NCI-H1694 (cell line): ENCODE measurements at places on chromosomes 7 and 10.

DNA sequence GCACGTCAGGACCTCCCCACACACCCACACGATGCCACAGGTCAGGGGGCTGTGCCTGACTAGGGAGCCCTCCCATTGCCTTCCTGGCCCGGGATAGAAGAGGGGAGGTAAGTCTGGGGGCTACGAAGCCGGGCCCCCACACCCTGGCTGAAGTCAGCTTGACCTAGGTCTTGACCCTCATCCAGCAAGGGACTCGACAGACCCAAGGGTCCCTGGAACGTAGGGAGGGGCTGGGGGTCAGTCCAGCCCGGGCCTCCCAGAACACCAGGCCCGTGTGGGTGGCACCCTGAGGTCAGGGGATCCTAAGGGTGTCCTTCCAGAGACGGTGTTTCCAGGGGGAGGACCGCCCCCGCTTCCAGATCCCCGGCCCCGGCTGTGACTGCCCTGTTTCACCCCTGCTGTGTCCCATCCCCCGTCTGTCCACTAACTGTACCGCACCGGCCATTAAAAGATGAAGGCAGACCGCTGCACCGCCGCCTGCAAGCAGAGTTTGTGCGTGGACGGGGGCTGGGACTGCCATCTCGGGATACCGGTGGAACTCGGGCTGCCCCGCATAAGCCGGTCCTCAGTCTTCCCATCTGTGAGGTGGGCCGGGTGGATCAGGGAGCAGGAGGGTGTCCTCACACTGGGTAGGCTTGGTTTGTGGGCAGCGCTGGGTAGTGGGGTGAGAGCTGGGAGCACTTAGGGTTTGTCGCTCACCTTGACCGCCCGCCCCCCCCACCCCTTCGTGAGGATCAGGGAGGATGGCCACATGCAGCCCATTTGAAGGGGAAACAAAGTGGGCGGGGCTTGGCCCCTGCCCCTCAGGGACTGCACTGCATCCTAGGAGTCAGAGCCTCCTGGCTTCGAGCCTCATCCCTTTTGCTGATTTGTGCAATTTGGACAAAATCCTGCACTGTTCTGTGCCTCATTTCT lies 21.1 kb downstream of the SLC29A4 start:
- DNase-seq = no peak

GRCh38 chr7:80711531-80711930 lies 73.1 kb downstream of the CD36 start:
- DNase-seq = no peak

- no peak for DNase-seq
These were observed 72.9 kb downstream of the GNAI1 start for GRCh38 chr7:80207501-80207900.

GRCh38 chr7:108455551-108455997 lies 662 bp downstream of the NRCAM start:
- DNase-seq = no peak

- DNase-seq = peak; percentile 86
These were observed 356 bp upstream of the NDUFB2 start for GRCh38 chr7:140696024-140696679.

GRCh38 chr7:139382439-139382838 lies 22.7 kb downstream of the LUC7L2 start:
- no peak for DNase-seq

GRCh38 chr10:27104919-27105318 lies 4.6 kb upstream of the ANKRD26 start:
- no peak for DNase-seq

DNA sequence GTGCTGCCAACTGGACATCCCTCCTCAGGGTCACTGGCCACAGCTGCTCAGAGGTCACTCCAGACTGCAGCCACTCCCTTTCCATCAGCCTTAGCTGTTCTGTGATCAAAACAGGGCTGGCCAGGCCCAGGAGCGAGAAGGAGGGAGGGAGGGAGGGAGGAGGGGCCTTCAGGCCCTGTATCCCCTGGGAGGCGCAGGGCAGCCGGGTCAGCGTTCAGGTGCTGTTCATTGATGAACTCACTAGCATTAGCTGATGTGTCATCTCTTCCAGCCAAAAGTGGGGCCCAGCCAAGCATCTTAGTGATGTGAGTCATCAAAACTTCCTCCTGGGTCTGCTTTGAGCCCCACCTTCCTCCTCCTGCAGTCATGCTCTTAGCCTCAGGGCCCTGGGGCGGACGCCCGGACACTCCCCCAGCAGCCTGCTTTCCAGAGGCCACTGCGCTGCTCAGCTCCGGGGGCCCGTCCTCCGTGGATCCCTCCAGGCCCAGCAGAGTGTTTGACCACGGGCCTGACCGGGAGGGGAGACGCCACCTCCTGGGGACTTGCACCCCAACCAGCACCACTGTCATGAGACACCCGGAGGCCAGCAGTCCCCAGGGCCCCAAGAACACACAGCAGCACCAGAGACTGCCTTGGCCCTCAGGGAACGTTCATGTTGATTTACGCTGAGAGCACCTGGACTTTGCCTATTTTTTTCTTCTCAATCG lies 149.2 kb downstream of the PRKAG2 start:
- DNase-seq = no peak

DNA sequence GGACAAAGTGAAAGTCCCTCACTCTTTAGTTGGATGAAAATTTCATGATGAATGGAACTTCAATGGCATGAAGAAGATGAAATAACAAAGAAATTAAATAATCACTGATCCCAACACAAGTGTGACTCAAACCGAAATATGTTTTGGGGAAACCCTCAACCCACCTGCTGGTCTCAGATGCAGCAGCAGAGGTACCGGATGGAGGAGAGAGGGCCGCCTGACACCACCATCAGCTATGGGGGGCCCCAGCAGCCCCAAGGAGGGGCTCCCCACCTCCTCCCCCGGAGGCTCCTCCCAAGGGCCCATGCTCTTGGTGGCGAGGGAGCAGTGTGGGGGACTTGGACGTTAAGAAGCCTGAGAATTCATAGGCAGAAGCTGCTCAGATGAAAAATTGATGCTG lies 137.2 kb upstream of the ADARB2 start:
- DNase-seq = no peak

- DNase-seq = no peak
These were observed 60.7 kb downstream of the LHPP start for GRCh38 chr10:124522131-124522932.

DNA sequence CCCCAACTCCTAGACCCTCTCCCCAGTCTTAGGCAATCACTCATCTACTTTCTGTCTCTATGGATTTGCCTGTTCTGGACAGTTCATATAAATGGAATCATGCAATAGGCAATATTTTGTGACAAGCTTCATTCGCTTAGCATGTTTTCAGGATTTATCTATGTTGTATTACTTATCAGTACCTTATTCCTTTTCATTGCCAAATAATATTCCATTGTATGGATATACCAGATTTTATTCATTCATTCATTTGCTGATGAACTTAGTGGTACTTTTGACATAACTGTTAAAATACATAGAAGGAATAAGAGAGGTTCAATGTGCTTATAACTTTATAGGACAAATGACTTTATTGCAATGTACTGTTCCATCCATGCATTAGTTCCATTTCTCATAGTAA lies 231.0 kb downstream of the SNX10 start:
- DNase-seq = no peak

DNA sequence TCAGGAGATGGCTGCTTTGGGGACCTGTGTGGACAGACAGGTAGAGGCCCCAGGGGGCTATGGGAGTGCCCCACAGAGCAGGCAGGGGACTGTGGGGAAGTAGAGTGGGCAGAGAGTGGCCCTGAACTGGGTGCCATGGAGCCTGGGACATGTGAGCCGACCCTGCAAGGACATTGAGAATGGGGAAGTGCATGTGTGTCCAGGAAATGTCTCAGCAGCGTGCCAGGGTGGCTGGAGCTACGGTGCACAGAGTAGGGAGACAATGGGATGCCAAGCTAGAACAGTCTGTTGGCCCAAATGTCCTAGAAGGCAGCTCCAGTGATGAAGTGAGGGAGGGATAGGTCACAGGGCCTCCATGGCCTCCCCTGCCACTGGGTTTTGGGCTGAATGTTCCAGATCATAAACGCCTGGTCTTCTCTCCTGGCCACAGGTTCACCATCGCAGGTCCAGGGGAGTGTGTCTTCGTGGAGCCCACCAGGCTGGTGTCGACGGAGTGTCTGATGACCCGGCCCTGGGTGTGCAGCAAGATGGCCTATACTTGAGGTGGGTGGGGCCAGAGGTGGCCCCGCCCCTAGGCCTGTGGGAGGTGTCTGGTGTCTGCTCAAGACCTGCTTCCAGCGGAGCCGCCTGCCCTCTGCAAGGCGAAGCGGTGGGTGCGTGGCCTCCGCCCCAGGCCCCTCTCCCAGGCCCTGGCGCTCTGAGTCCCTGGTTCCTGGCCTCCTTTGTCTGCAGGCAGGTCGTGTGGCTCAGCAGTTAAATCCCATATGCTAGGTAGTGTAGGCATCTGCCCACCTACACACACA lies 20.5 kb downstream of the CLEC2L start:
- DNase-seq = no peak

- DNase-seq = no peak
These were observed 540.7 kb downstream of the MAGI2 start for GRCh38 chr7:78912781-78913180.

GRCh38 chr10:27743012-27743876 lies 2.4 kb downstream of the MKX start:
- no peak for DNase-seq

GRCh38 chr10:24762161-24762924 lies 38.7 kb upstream of the ARHGAP21 start:
- no peak for DNase-seq

DNA sequence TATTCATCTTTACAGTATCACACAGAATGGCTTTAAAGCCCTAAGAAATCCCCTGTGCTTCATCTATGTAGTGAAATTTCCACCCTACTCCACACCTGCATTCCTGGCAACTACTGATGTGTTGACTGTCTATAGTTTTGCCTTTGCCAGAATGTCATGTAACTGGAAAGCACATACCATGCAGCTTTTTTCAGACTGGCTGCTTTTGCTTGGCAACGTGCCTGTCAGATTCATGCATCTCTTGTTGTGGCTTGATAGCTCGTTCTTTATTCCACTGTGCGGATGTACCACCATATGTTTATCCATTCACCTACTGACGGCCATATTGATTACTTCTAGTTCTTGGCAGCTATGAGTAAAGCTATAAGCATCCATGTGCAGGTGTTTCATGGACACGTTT lies 30.6 kb downstream of the RBM17 start:
- peak; percentile 24 for DNase-seq

DNA sequence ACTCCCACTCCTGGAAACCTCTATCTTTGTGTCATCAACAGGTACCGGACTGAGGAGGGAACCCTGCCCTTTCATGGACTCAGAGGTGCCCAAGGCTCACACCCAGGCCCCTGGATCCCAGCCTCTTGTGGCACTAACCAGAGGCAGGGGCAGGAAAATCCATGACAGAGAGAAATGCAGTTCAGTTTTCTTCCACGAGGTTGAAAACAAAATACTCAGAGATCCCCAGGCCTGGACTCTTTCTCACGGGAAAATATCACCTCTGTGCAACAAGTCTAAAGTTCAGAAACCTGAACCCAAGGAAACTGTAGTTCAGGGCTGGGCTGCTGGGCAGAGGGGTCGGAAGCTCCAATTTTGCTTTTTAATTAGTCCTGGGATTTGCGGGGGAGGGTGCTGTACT lies 21.4 kb upstream of the OPN4 start:
- DNase-seq = no peak

- DNase-seq = no peak
These were observed 39.6 kb downstream of the JAZF1 start for GRCh38 chr7:28140979-28141378.

- DNase-seq = no peak
These were observed 709 bp downstream of the GPAM start for GRCh38 chr10:112182784-112183328.

GRCh38 chr10:37269554-37270256 lies 144.3 kb downstream of the ANKRD30A start:
- no peak for DNase-seq

DNA sequence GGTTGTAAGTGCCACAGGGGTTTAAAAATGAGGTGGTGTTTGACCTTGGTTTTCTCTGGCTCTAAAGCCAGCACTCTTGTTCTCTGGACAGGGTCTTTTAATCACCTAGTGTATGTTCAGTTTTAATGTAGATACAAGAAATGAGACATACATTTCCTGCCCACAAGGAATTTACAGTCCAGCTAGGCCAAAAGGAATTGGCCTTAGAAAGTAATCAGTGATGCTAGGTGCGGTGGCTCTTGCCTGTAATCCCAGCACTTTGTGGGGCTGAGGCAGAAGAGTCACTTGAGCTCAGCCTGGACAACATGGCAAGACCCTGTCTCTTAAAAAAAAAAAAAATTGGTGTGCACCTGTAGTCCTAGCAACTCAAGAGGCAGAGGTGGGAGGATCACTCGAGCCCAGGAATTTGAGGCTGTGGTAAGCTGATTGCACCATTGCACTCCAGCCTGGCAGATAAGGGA lies 100.2 kb downstream of the LRMDA start:
- DNase-seq = no peak

DNA sequence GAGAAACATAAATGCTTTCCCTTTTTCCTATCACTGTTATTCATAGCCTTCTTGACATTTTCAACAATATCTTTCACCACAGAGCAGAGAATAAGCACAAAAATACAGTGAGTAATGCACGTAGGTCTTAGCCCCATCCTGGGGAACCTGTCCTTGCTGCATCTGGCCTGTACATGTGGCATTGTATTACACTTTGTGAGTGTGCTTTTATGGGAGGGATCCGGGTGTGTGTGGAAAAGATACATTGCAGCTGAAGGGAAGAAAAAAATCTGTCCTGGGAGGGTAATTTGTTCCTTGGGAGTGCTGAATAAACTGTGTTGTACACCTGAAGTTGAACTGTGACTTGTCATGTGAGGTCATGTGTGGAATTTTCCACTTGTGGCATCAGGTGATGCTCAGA lies 422.7 kb upstream of the LRGUK start:
- DNase-seq = no peak

DNA sequence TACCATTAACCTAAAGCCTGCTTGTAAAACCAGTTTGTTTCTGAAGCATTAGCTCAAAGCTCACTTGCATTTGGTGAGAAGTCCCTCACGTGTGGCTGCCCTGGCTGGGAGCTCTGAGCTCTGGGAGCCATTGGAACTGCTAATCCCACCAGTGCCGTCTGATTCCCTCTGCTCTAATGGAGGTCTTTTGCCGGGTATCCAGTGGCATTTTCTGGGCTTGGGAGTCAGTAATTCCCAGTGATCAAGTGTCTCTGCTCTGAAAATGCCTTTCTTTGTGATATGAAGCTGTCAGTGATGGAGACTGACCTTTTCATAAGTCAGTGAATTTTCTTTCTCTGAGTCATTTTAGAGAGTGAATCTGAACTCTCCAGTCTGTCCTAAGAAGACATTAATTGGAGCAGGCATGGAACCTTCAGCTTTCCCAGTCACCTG lies 36.9 kb upstream of the FAM20C start:
- no peak for DNase-seq

DNA sequence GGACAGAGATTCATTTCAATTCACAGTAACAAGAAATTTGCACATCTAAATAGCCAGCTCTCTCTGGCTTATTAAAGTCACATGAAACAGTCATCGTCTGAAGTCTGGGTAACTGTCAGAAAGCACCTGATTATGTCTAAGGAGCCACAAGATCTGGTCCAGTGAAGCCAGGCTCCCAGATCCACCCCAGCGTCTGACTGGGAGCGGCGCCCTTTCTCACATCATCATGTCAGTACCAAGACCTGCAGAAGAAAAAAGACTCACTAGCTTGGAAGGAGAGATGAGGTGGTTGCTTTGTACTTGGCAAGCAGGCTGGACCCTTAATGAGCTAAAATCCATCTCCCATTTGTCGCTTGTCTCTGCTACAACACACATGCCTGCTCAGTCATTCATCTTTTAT lies 58.4 kb downstream of the VOPP1 start:
- DNase-seq = no peak

- DNase-seq = no peak
These were observed 67.3 kb downstream of the NHLRC2 start for GRCh38 chr10:113921561-113922370.
